ENCODE measurements at places on chromosomes 7 and 10.

DNA sequence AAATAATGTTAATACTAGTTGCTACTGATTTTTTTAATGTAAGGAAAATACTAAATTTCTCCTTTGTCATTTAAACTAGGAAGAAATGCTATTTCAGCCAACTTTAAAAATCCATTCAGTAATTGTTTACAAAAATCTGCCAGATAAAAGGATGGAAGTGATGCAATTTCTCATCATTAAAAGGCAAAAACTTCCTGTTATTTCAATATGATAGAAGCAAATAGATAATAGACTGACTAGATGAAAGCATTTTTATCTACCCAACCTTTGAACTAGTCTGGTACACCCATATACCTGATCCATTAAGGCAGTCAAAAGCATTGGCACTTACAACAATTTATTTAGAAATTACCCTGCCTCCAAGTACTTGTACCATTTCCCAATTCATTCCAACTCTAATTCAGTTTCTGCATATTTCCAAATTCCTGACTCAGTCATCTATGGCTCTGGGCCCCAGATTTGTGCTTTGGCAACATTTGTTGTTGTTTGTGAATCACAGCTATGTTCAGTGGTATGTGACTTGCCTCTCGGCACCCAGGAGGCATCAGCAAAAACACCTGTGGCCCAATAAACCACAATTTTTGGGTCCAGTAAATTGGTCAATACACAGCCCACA, 482.6 kb upstream of the SEMA3A start:
- no peak for DNase-seq

DNA sequence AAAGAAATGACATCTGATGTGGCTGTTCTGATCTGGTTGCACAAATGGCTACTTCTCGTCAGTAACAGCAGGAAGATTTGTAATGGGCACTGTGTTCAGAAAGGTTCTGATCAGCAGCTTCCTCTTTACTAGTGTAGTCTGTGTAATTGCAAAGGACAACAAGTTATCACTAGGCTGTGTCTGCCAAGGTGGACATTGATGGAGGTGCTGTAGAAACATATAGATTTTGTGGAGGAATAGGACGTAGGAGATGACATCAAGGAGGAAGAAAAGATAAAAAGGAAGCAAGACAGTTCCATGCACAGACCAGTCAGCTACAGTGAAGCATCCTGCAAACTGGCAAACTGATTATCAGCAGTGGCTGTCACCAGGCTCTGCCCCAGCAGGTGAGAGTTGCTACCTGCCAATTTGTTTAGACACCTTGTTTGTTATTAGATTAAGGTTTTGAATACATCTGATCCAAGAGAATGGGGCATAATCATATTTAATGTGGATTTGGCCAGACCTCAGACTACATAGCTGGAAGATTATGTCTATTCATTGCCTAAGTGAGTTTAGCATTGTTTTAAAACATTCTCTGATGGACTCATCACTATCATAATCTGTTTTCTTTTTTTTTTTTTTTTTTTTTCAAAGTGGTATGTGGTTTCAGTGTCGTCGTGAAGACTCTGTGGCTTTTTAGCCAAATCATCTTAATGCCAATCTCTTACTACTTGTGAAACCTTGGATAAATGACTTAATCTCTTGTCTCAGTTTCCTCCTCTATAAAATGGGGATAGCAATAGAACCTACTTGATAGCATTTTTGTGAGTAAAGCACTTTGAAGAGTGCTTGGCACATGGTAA, 417.9 kb upstream of the LRGUK start:
- no peak for DNase-seq

DNA sequence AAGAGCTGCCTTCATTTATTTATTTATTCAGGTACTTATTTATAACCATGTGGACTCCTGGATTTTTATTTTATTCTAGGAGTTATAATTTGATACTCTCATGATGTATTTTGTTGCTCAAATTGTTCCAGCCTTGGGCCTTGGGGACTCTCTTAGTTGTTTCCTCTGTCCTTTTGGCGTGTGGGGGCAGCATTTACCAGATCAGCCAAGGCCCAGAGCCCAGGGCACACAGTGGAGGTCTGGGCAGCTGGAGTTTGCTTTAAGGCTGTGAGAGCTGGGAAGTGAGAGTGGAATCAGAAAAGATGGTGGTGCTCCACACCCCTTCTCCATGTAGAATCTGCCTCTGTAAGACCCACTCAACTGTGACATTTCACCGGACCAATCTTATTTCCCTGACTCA, 398.9 kb downstream of the RPS24 start:
- DNase-seq, result no peak

- DNase-seq, result peak; percentile 38
These were observed 117.0 kb upstream of the STK17A start for GRCh38 chr7:43465581-43466554.

DNA sequence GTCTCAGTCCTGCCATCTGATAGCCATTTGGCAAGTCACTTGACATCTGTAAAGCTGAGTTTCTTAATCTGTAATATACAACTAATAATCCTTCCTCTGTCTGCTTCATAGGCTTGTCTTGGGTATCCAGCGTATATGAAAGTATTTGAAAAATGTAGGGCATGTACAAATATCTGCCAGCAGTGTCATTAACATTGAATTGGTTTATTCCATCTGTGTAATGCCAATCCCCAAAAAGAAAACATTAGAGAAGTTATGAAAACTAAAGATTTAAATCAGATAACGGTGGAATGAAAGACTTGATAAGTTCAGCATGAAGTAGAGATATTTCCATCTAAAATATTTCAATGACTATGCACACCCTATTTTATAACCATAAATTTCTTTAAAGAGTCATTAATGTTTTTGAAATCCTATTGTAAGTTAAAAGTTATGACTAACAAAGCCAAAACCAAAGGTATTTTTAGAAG, 9.8 kb upstream of the RTKN2 start:
- DNase-seq, result no peak

GRCh38 chr10:75469006-75469616, 37.7 kb downstream of the LRMDA start:
- DNase-seq, result peak; percentile 92

DNA sequence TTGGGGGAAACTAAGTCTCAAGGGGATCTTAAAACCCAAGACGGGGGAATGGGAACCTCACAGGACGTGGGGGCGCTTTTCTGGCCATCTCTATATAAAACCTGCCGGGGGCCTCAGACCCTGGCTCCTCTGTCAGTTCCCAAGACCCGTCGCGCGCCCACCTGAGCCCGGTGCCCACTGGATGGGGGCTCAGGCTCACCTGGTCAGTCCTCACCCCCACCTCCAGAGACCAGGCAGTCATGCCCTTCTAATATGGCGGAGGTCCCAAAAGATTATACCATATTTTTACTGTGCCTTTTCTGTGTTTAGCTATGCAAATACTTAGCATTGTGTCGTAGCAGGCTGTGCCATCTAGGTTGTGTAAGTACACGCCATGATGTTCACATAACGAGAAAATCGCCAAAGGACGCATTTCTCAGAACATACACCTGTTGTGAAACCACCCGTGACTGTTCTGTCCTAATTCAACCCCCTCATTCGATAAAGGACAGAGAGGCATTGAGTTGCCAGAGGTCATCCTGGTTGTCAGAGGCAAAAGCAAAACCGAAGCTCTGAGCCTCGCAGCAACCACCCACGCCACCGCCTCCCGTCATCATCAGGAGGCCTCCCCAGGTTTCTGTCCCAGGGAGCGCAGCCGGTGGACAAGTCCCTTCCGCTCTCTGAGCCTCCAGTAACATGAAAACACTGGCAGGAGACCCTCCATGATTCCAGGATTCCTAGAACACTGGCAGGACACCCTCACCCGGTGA, 28.9 kb downstream of the OAT start:
- no peak for DNase-seq

DNA sequence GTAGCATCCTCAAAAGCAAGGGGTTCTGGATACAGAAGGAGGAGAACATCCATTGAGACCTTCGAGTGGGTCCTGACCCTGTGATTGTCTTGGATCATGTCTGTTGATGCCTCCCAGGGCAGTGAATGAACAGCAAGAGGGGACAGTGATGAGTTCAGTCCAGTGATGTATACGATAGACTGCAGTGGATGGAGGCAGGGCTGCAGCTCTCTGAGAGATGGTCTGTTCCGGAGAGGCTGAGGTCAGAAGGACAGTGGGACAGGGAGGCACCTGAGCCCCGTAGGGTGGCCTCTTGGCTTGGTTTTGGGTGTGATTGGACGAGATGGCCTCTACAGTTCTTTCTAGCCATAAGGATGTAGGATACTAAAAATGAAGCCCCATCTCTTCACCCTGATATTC, 280.4 kb downstream of the CAMK1D start:
- no peak for DNase-seq

DNA sequence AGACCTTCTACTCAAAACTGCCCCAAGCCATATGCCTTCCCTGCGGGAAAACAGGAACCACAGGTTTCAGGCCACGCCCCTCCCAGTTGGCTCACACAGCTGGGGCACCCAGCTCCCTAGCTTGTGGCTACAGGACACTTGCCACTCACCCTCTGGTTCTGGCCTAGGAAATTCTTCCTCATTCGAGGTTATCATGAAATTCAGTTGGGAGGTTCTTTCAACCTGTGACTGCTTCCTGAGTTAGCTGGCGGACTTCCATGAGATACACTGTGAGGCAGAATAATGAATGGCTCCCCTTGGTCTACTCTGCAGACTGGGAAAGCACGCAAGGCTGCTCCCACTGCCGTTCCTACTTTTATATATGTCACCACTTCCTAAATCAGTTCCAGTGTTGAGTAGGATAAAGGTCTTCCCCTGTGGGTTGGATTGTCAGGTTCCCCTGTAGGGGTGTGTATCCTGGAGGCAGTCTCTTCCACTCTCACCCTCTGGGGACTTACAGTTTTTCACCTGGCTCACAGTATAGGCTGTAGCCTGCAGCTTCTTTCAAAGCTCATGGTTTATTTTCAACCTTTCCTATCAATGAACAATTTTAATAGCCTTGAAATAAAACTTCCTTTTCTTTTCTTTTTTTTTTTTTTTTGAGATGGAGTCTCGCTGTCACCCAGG, 37.0 kb downstream of the GPR22 start:
- DNase-seq, result peak; percentile 69

GRCh38 chr7:131540491-131541162, 15.8 kb downstream of the PODXL start:
- no peak for DNase-seq

Data from suppressor macrophage treated with lipopolysaccharide for 4 hours (primary cell).